Fibroblast of pulmonary artery (primary cell): ENCODE measurements at places on chromosomes 5 and 9.
A peak's percentile ranks its signal among the peaks of the same experiment; 100 is the strongest.

GRCh38 chr9:109214414-109214813 lies 47.4 kb upstream of the FRRS1L start:
- DNase-seq, result no peak

- DNase-seq, result no peak
These were observed 75.1 kb upstream of the PCAT7 start for GRCh38 chr9:94479757-94480156.

- DNase-seq, result no peak
These were observed 5.1 kb upstream of the CLINT1 start for GRCh38 chr5:157864067-157864466.

GRCh38 chr9:13992138-13993088 lies 321.5 kb downstream of the NFIB start:
- DNase-seq, result peak; percentile 48

GRCh38 chr5:6551287-6551954 lies 81.4 kb downstream of the NSUN2 start:
- no peak for DNase-seq

GRCh38 chr5:180034564-180034963 lies 37.0 kb downstream of the RNF130 start:
- peak; percentile 20 for DNase-seq

DNA sequence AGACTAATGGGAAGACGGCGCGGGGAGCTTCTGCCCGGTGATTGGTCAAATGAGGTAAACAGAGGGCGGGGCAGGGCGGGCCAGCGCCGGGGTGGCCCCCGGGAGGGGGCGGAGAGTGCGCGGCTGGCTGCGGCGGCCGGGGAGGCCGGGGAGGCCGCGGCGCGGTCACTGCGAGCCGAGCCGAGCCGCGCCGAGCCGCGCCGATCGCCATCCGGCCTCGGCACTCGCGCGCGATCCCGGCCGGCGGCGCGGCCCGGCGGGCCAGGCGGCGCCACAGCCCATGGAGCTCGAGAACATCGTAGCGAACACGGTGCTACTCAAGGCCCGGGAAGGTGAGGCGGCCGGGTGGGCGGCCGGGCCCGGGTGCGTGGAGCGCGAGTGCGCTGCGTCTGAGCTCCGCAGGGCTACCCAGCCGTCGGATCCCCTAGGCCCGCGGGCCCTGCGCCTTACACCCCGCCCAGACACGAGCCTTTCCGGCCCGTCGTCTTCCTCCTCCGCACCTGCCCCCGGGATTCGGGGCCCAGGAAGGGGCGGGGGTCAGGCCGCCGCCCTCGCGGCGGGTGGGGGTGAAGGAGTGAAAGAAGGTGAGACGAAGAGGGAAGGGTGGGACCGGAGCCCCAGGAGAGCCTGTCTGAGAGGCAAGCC lies at the start of gene GRK6:
TSS of gene GRK6 (plus strand) at position 111 of the 645 bp plus-strand sequence. CDS start at position 281, 170 bp downstream.
- no peak for DNase-seq

- peak; percentile 97 for DNase-seq
These were observed 24.4 kb upstream of the GRPEL2 start for GRCh38 chr5:149320791-149321330.

- DNase-seq, result peak; percentile 78
These were observed 40.2 kb upstream of the TRIM32 start for GRCh38 chr9:116646661-116647514.

DNA sequence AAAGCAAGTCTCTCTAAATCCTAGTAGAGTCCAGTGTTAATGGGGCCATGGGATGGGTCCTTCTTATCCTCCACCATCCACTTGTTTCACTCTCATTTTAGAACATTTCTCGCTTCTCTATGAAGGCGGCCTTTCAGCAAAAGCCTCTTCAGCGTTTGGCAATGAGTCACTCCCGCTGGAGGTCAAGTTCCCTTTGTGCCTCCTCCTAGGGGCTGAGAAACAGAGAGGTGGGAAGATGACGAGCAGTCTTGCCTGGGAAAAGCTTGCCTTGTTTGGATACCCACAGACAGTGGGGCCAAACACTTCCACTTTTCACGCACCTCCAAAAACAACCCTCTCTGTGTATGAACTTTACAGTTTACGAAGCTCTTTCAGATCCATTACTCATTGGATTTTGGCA lies 168.8 kb downstream of the GABBR2 start:
- DNase-seq, result peak; percentile 32

- no peak for DNase-seq
These were observed 309.2 kb upstream of the EFNA5 start for GRCh38 chr5:107979900-107980299.

GRCh38 chr5:159469496-159470372 lies 139.4 kb upstream of the IL12B start:
- DNase-seq, result no peak

DNA sequence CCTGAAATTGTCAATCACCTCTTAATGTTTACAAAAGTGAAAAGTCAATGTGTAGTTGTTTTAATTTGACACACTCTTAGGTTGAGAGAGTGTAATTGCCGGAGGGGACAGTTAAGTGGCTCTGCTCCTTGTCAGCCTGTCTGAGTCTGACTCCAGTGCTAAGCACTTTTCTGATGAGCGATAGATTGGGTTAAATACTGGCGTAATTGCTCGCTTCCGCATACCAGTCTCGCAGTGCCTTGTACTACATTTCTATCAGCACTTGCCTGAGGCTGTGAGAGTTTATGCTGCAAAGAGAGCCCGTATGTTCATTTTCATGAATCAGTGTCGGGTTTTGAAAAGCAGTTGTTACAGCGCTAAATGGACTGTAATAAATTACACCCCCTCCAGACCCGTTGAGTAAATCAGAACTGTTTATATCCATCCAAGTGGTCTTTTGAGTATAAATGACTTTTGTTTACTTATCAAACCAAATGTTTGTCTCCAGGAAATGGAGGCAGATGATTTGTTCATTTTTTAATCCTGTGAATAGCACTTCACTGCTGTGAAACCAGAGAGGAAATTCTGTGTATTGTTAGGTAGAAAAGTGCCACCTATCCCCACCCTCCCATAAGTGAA lies 41.0 kb upstream of the DMRT3 start:
- peak; percentile 2 for DNase-seq

DNA sequence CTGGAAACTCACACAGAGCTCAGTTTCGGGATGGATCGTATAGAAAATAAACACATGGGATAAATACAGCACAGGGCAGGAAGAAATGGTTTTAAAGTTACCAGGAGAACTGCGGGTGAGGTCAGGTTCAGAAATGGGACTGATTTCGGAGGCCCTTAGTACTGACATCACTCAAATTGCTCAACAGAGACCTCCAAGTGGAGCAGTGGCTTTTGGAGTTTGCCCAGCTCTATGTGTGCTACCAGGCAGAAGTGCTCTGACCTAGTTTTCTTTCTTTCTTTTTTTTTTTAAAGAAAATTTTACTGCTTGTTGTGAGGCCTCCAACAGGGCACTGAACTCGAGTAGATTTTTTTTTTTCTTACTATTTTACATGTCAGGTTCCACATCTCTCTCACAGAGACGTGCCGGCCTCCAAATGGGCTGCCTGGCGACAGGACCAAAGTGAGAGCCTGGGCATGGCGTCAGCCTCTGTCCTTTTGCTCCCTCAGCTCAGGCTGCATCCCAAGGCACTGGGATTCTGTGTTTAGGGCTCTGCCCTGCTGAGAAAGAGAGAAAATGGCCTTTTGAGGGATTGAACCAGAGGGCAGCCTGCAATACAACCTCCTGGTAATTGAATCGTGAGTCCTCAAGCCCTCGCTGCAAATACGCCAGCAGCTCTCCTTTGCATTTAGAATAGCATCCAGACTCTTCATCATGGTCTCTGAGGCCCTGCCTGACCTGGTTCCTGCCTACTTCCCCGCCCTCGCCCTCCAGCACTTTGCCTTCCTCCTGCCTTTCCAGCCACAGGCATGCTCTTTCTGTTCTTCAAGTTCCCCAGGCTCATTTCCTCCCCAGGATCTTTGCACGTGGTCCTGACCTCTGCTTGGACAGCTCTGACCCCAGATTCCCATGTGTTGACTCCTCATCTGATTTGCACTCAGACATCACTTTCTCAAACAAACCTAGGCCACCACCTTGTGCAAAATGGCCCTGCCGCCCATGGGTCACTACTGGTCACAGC lies 173.5 kb downstream of the FGF1 start:
- DNase-seq, result peak; percentile 42

DNA sequence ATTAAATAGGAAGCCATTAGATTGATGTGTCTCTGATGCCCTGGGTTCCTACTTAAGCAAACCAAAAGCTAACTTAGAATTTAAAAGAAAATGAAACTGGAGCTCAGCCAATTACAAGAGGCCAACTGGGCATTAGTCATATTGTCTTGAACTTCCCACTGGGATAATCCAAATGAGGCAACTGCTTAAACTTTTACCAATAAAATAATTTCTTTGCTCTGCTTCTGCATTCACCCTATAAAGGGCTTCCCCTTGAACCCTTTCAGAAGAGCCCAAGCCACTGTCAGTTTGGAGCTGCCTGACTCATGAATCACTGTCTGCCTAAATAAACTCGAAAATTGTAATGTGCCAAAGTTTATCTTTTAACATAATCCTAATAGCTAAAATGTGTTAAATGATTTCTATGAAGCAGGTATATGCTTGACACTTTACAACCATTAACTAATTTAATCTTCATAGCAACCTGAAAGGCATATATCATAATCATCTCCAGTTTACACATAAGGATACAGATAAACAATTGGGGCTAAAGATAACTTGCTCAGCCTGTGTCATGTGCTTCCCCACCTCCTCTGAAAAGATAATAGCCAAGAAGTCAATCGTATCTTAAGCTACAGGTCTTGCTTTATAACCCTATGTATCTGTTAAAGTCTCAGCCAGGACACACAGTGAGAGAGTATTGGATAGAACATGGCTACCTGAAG lies 11.5 kb downstream of the GPR150 start:
- DNase-seq, result peak; percentile 86

GRCh38 chr9:2359891-2360471 lies 261.6 kb upstream of the VLDLR start:
- no peak for DNase-seq

DNA sequence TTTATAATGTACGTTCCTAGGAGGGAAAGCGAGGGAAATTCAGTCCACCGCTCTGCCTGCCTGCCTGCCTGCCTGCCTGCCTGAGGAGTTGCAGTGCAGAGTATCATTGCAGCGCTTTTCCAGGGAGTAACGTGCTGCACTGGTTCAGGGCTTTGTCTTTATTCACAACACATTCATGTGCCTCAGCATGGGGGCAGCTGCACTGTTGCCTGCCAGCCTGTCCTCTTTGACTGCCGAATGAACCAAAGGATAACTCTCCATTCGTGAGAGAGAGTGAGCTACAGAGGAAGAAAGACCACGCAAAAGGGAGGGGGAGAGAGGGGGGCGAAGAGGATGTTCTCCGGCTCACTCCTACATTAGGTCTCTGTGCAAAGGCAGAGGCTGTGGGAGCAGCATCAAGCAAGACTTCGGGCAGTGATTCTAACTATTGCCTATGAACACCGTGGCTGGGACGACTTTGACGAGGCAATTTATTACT lies 791.2 kb downstream of the MAT2B start:
- peak; percentile 40 for DNase-seq

GRCh38 chr9:136172412-136173079 lies 32.4 kb downstream of the LHX3 start:
- DNase-seq, result no peak

- no peak for DNase-seq
These were observed 58.7 kb downstream of the RXRA start for GRCh38 chr9:134384811-134385479.

GRCh38 chr9:109689701-109690100 lies 90.3 kb upstream of the PALM2AKAP2 start:
- DNase-seq, result no peak
